NCI-H69 (cell line): ENCODE measurements at places on chromosomes 1 and 21.
A peak's percentile ranks its signal among the peaks of the same experiment; 100 is the strongest.

GRCh38 chr1:246577720-246578106, 11.5 kb downstream of the CNST start:
- DNase-seq, result no peak

DNA sequence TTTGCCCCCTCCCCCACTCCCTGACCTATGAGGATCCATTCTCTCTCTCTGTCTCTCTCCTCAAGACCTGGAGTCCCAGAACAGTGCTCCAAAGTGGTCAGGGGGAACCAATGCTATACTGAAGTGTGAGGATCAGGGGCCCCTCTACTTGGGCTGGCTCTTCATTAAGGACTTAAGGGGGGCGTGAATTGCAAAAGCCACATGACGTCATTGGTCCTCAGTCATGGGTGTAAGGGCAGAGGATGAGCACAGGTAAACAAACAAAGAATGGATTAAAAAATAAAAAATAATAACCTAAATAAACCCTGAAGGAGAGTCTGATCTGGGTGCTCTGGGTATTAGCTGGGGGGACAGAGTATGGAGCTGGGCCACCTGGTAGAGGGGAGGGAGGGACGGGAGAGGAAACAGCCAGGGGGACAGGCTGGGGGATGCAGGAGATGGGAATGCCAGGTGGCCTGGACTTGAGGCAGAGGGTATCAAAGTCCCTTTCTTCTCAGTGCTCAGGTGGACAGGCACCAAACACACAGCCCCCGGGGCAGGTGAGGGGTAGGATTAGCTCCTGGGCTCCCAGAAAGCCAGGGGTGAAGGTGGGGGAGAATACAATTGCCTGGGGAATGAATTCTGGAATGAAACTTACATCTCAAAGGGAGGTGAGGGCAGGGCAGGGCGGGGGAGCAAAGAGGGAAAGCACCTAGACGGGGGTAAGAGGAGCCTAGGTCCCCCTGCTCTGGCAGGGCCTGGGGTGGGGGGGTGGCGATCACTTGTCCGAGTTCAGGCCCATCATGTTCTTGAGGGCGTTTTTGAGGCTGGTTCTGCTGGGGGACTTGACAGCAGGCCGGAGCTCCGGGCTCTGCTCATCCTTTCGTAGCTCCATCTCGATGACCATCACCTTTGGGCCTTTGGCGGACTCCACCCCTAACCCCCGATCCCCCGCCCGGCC, 4.6 kb downstream of the MPZ start:
- peak; percentile 39 for DNase-seq

- DNase-seq, result no peak
Observed at GRCh38 chr21:35976481-35976880, 83.8 kb downstream of the SETD4 start.

DNA sequence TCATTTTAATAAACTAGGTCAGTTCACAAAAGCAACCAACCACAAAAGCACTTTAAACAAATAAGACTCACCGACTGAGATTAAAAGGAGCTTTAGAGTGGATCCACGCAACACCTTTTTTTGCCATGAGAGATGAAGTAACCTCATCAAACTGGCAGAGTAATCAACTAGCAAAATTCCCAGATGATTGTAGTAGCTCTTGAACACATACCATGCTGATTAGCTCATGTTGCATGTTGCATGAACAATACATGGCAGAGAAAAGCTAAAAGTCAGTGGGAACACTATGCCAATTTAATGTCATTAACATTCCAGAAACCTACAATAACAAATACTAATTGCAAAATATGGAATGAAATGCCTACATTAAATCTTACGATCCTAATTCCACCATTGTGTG, 4.1 kb downstream of the WARS2 start:
- DNase-seq, result no peak

GRCh38 chr1:172456344-172456769, 12.5 kb upstream of the PIGC start:
- no peak for DNase-seq

DNA sequence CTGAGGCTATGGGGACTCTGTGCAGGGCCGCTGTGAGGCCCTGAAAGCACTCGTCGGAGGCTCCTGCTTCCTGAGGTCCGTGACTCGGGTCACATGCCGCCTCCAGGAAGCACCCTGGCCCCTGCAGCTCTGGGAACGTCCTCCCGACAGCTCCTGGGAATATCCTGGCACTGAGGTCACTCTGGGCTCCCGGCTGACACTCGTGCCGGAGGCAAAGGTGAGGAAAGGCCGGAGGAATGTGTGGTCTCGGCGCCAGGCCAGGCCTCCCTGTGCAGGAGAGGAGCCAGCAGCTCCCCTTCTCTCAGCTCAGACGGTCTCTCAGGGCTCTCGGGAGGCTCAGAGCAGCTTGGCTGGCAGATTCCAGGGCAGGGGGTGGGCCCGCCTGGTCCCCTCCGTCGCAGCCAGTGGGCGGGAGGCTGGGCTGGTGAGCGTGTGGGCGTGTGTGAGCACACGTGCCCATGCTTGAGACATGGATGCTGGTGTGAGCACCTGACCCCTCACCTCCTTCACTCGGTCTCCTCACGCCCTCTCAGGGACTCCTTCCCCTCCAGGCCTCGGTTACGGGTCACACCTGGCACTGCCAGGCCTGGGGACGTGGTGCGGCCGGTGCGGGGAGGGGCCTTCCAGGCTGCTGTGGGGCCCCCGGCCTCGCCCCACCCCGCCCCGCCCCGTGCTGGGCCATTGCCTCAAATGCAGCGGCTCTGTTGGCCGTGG, 5.5 kb upstream of the RNF223 start:
- DNase-seq, result peak; percentile 65

GRCh38 chr1:92953491-92953890, 7.8 kb downstream of the DIPK1A start:
- no peak for DNase-seq

GRCh38 chr1:97630948-97631347, 289.9 kb downstream of the DPYD start:
- peak; percentile 89 for DNase-seq

DNA sequence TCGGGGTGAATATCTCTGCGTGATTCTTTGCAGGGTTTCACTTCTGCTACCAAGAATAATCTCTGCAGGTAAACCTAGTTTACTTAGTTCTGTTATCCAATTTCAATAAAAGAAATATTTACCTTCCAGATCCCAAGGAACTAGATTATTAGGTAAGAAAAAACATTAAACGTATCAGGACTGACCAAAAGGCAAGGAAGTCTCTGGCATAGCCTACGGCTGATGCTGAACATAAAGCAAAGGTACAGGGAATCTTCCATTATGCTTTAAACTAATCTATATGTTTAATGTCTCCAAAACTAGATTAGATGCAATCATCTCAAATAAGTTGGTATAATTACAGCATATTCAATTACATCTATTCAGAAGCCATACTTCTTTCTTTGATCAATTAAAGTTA, 168.9 kb downstream of the KCNK2 start:
- DNase-seq, result peak; percentile 69

DNA sequence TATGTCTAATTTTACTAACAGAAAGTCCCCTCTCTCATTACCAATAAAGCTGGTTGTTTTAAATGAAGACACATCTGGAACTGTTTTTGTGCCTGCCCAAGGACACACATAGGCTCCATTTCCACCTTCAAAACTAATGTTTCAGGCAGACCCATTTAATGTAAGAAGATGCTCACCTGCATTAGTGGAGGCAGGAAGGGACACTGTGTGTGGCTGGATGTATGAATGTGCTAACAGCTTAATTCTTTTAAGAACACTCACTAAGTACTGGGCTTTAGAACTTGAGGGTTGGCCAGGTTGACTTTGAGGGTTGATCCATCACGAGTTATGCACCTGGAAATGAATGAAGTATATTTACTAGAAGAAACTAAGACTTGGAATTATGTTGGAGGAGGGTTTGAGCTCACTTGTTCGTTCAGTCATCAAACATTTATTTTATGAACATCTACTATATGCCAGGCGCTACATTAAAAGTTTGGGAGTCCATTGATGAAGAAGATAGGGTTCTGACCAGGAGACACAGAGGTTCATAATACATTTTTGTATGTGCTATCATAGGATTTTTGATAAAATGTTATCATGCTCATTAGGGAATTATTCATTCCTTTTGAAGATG, 5.4 kb downstream of the JUN start:
- DNase-seq, result no peak

GRCh38 chr1:33211972-33212371, 30.1 kb upstream of the TRIM62 start:
- DNase-seq, result no peak

- DNase-seq, result no peak
Observed at GRCh38 chr1:241591317-241591716, 48.9 kb downstream of the CHML start.

GRCh38 chr1:17866740-17867029, 111.6 kb downstream of the ACTL8 start:
- no peak for DNase-seq

- DNase-seq, result peak; percentile 87
Observed at GRCh38 chr1:225651872-225652728, 823 bp downstream of the ENAH start.

DNA sequence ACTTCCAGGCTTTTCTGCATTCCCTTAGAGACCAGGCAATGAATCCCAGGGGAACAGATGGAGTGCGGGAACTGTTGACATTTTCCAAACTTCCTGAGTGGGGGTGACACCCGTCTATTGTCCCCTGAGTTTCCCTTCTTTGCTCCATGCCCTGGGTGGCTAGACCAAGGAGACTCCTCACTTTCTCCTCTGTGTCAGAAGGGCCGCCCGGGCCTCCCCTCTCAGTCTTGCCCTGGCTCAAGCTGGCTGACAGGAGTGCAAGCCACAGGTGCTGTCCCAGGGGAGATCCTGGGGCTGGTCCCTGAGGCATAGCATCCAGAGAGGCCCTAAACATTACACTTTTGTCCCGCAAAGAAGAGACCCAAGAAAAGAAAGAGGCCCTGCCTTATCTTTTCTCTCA, 62.8 kb downstream of the DDX20 start:
- no peak for DNase-seq

DNA sequence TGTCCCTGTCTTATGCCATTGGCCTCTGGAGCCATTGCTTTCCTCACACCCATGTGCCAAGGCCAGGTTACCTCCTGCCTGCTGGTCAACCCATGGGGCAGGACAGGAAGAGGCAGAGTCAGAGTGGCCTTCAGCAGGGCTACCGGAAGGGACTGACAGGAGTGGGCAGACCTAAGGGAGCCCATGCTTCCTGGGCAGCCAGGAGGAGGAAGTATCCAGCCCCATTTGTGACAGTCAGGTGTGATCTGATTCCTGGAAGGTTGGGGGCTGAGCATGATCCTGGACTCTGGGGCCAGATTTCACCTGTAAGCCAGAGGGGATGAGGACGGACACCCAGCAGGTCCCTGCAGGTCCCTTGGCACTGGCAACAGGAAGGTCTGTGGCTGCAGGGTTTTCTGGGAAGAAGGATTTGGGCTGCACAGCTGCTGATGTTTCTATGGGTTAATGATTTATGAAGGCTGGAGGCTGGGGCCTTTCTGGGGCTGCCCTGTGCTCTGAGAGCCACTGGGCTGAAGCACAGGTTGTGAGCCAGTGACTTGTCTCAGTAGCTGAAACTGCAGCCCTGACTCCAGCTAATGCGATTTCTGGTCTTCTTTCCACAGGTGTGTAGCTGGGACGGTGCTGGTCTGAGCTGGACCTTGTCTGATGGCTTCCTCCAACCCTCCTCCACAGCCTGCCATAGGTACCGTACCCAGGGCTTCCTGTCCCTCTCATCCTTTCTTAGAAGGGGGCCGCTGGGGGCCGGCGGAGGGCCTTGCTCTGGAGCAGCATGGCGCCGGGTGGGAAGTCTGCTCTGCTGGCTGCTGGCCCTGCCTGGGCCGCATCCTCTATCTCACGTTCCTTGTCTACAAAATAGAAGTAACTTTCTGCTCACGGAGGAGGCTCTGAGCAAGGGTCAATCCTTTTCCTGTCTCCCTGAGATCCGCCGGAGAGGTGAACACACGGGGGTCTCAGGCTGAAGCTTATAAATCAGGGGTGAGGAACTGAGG, 40.7 kb downstream of the ARHGEF10L start:
- DNase-seq, result peak; percentile 26

- no peak for DNase-seq
Observed at GRCh38 chr21:39029086-39029755, 154.0 kb downstream of the PSMG1 start.

DNA sequence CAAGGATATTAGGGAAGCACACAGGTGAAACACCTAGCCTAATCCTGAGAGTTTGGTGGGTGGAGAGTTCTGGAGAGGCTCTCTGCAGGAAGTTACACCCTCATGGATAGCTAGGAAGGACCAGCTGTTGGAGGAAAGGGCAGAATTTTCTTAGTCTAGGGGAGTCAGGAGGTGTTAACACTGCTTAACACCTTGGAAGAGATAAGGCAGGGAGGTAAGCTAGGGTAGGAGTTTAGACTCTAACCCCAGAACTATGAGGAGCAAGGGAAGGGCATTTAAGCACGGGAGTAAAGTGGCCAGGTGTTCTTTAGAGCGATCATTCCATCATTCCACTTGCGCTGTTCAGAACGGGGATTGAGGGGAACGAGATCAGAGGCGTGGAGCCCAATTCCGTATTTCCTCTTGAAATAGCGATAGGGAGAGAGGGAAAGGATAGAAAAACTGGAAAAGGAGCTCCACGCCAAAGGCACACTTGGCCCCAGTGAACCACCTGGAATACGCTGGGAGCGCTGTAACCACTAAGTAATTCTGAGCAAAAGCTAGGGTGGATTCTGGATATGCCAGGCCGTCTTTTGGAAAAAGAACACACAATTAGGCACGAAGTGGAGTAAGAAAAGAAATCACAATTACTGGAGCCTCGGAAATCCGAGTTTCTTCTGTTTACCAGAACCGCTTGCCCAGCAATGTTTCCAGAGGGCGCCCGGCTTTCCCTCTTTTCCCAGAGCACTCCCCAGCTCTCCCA, 1.5 kb upstream of the GPR137B start:
- peak; percentile 67 for DNase-seq

DNA sequence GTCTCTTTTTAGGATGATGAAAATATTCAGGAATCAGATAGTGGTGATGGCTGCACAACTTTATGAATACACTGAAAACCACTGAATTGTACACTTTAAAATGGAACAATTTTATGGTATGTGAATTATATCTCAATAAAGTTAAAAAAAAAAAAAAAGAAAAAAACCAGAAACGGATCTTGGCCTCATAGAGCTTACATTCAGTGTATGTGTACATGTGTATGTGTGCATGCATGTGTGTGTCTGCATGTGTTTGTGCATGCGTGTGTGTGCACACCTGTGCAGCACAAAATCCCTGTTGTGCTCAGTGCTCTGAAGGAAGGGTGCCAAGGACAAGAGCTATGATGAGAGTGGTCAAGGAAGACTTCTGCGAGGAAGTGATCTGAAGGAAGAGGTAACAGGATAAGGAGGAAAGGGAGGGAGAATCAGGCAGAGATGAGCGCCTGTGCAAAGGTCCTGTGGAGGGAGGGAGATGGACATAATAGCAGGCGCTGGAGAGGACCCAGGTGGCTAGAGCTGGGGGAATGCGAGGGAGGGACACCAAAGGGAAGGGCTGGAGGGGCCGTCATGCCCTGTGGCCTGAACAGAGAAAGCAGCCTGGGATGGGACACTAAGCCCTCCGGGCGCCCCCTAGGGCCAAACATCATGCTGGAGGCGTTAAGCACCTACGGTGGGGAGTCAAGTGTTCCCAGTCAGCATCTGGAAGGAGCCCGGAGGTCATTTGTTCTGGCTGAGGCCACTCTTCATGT, 25.2 kb downstream of the NKAIN1 start:
- no peak for DNase-seq

- DNase-seq, result no peak
Observed at GRCh38 chr1:207221934-207222351, 99.5 kb upstream of the CD55 start.
